ENCODE measurements at places on chromosomes 5 and 9.

GRCh38 chr5:54885636-54886035 lies 99.8 kb downstream of the ESM1 start:
- no peak for DNase-seq

- no peak for DNase-seq
Measured at GRCh38 chr9:95670122-95670521, 153.4 kb upstream of the PTCH1 start.

DNA sequence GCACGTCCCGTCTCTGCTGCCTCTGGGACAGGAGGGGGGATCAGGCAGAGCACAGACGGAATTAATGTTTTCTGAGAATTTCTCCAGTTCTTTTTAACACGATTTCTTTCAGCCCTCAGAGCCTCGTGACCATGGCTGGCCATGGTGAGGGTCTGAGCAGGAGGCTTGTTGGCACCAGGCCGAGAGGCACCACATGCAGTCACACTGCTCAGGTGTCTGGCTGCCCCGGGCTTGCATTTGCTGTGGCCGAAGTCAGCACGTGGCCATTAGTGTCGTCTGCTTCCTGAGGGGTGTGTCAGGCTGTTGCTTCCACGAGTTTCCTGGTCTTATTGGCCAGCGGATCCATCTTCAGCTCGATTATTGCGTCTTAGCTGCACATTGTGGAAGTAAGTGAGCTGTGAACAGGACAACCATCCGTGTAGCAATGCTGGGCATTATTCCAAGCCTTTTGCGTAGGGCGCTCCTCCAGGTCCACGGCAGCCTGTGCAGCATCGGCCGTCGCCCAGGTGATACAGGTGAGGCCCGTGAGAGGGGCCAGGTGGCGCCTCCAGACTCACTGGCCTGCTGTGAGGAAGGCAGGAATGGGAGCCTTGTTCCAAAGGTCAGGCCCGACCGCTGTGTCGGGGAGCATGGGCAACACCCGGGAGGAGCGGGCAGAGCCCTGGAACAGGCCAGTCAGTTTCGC lies 114.2 kb upstream of the CACNA1B start:
- no peak for DNase-seq

GRCh38 chr5:121915765-121916164 lies 46.0 kb upstream of the SRFBP1 start:
- no peak for DNase-seq

- no peak for DNase-seq
Measured at GRCh38 chr9:88524911-88525310, 10.1 kb upstream of the NXNL2 start.

DNA sequence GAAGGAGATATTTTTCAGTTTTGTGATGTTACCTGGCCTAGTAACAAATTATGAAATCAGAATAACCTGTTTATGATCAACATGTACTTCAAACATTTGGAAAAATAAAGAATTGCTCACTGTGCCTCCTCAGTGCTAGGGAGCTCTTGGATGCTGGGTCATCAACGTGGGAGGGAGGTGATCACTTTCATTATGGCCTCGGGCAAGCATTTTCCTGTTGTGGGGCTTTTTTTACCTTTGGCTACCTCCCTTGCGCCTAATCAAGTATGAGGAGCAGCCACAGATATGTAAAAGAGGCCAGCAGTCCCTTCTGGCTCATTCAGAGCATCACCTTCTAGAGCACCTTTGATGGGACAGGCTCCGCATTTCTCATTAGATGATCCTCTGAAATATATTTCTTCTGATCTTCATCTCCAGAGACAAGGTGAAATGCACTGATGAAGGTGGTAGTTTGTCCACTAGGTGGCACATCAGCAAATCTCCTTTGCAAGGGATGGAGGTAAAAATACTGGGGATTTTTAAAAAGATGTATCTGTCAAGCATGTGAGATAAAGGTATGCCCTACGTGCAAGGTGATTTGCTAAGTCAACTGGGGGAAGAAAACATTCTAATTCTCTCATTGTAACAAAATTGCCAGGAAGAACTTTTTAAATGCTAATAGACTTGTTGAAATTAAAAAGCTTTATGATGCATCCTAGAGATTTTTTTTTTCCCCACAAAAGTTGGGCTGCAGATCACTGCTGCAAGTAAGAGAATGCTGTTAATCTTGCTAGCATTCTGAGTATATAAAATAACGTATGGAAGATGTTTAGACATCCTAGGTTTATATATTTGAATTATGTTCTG lies 218.2 kb downstream of the MAST4 start:
- peak; percentile 78 for DNase-seq

- no peak for DNase-seq
Measured at GRCh38 chr9:112203536-112203935, 28.4 kb upstream of the SUSD1 start.

DNA sequence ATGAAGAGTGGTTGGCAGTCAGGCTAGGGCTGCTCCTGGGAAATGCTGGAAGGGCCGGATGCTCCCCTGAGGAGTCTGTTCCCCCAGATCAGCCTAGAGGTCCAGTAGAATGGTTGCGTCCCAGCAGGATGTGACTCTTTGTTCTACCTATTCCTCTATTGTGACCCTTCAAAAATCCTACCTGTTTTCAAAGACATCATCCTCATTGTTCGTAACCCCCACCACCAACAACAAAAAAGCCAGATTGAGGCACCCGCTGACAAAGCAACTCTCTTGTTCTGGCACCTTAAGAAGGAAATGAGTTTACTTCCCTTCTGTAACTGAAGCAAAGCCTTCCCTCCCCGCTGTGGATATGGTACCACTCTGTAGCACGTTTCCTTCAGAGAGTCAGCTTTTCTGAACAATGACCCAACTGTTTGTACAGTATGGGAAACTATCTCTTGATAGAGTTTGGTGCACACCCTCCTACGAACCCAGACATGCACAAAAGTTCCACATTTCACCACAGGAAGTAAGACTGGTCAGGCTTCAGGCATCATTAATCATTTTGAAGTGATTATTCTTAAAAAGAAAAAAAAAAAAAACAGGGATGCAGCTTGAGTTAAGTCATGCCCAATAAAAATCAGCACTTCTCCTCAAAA lies 207.2 kb downstream of the ENC1 start:
- peak; percentile 34 for DNase-seq

DNA sequence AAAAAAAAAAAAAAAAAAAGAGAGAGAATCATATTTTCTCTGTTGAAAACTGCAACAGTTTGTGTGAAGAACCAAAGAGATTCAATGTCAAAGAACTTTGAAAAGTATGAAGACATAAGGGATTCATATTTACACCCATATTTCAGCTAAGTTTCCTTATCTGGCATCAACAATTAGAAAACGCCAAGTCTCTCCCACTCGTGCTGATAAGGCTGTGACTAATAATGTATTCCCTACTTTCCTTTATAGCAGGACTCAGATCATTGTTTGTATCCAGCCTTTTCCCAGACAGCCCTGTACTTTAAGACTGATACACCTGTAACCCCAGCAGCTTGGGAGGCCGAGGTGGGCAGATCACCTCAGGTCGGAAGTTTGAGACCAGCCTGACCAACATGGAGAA lies 54.1 kb upstream of the STK32A start:
- DNase-seq = no peak

GRCh38 chr5:91074615-91075014 lies 308.5 kb downstream of the ARRDC3 start:
- DNase-seq = no peak

DNA sequence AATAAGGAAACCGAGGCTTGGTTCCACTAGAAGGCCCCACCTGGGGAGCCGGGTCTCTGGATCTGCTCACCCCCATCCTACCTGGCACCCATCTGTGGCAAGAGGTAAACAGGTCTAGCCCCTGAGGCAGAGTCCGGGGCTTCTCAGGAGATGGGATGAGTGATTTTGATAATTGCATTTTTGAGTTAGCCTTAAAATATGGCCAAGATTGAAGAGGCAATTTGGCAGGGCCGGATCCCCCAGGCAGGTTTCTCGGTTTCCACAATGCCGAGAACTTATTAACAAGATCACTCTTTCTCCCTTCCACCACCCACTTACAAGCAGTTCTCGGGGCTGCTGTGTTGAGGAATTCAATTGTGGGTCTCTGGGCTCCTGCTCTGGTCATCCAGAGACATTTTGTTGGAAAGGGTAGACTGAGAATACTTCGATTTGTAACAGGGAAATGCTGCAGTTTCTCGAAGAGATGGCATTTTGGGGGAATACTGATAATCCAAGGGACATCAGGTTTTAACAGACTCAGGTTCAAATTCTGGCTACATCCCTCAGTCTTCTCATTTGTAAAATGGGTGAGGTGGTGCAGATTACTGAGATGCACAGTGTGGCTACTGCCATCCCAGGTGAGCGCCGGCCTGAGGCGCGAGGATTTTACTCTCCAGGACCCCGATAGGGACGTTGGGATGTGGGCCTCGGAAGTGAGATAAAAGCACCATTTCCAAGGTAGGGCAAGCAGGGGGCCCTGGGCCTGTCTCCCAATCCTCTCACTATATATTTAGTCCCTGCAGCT lies 194.2 kb downstream of the CDK5RAP2 start:
- no peak for DNase-seq

GRCh38 chr5:142699184-142699720 lies 13.4 kb upstream of the FGF1 start:
- DNase-seq = peak; percentile 85

DNA sequence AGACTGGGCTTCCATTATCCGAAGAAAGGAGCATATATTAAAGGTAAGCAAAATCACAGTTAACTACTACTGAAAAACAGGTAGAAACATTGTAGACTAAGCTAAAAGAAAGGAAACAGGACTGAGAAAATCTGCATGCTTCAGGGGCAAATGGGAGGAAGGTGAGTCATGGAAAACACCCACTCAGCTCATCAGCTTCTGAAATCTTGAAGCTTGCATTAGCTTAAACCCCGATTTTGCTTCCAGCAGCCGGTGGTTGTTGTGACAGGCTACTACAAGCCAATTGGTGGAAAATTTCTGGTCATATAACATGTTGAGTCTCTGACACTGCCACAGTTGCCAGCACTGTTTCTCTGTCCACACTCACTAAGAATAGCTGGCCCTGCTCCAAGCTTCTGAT lies 179.6 kb upstream of the PUM3 start:
- DNase-seq = no peak

- DNase-seq = no peak
Measured at GRCh38 chr5:122262103-122262502, 49.9 kb upstream of the SNCAIP start.

DNA sequence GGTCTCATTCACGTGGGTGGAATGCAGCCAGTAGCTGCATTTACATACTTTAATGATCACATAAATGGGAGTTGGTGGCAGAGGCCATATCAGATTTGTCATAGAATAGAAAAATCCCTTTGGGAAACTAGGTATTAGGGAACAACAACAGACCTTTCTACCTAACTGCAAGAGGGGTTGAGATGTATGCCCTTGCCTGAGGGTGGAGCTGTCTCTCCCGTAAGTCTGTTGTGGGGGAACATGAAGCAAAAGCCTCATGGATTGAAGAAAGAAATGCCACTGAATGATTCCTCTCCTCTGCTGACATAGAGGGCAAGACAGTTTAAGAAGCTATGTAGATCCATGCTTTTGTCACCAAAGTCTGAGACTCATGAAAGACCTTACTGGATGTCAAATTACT lies 461.3 kb downstream of the SPOCK1 start:
- DNase-seq = no peak

GRCh38 chr9:108049026-108049607 lies 559.5 kb upstream of the KLF4 start:
- no peak for DNase-seq

DNA sequence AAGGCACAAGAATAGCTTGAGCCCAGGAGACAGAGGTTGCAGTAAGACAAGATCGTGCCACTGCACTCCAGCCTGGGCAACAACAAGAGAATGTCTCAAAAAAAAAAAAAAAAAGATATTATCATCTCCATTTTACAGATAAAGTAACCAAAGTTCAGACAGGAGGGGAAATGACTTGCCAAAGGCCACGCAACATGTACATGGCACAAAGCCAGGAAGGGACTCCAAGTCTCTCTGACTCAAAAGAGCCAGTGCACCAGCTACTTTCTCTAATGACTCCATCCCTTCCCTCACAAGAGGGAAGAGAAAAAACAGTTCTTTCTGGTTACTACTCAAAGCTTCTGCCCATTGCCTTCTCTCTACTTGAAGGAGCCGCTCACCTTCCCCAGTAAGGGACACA lies 34.1 kb downstream of the SIL1 start:
- DNase-seq = peak; percentile 88

GRCh38 chr5:113761594-113761993 lies 248.1 kb downstream of the YTHDC2 start:
- DNase-seq = no peak

GRCh38 chr5:34735491-34736426 lies 79.6 kb downstream of the RAI14 start:
- DNase-seq = no peak

GRCh38 chr5:151952238-151952637 lies 27.6 kb upstream of the GLRA1 start:
- no peak for DNase-seq

DNA sequence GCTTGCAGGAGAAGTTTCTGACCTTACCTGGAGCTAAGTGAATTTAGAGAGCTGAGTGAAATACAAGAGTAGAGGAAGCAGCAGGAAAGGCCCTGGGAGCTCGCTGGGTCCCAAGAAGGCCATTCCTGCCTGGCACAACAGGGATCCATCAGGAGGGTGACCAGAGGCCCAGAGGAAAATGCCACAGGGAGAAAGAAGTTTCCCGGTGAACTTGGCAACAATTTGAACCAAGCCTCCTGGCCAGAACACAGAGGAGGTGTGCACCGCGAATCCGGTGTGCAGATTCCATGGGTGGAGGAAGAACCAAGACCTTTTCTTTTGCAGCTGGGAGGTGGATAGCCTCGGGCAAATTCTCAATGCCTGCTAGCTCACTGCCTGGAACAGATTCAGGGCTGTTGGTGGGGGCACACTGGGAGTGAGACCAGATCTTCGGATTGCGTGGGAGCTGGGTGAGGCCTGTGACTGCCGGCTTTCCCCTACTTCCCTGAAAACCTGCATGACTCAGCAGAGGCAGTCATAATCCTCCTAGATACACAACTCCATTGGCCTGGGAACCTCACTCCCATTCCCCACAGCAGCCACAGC lies 1850.9 kb upstream of the NUDT12 start:
- no peak for DNase-seq

GRCh38 chr9:111969622-111970021 lies 73.0 kb downstream of the UGCG start:
- DNase-seq = no peak

DNA sequence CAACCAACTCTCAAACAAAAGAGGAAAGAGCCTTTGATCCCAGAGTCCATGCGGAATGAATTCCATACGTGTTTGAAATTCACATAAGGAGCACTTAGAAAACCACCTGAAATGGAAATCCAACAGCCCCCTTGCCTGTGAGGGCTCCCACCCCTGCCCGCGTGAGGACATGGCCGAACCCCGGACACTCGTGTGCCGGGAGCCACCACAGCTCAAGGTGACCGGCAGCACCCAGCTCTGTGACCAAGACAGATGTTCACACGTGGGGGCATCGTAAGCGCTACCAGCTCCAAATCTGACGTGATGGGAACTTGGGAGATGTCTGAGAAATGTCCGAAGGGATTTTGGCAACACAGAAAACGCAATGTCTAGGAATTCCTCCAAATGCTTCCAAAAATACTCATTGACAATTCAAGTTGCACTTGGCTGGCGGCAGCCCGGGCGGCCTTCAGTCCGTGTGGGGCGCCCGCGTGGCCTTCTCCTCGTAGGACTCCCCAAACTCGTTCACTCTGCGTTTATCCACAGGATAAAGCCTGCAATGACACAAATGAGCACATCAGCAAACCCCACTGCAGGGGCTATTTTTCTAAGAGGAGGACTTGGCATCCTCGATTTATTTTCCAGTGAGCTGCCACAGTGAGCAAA lies 23.2 kb upstream of the TERT start:
- no peak for DNase-seq

GRCh38 chr9:136609838-136610311 lies 52.8 kb upstream of the EGFL7 start:
- no peak for DNase-seq

All from hematopoietic multipotent progenitor cell treated with erythropoietin and hydrocortisone succinate and interleukin-3 and kit ligand, for 6 days (in vitro differentiated cells).